CMK (cell line): ENCODE measurements at places on chromosomes 4 and X.

- DNase-seq = no peak
Measured at GRCh38 chrX:153761863-153762262, 2.2 kb upstream of the PLXNB3 start.

DNA sequence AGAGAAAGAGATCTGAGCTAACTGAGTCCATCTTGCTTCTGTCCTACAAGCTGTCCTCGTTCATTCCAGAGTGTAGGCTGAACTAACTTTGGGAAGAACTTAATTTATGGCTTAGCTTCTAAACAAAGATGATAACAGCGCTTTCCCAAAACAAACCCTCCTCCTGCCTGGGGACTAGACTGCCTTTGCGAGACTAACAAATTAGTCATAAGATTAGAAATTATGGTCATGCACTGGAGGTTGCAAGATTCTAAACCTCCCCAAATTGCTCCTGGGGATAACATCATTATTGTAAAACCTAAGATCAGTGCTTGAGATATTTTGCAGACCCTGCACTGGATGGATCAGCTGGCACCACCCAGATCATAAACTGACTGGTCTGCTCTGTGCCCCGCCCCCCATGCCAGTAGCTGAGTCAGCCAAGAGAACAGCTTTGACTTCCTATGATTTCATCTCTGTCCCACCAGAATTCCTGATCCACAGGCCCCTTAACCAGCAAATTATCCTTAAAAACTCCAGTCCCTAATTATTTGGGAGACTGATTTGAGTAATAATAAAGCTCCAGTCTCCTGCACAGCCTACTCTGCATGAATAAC, 883.3 kb downstream of the TRIML1 start:
- no peak for DNase-seq

DNA sequence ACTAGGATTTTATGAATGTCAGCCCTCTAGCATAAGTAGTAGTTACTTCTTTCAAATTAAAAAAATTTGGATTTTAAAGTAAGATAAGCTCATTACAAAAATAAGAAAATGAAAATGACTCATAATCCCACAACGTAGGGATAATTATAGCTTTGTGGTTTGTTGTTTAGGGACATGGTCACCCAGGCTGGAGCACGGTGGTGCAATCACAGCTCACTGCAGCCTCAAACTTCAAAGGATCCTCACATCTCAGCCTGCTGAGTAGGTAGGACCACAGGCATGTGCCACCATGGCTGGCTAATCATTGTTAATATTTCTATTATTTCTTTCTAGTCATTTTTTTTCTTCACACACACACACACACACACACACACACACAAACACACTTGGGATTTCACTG, 57.6 kb downstream of the PLAC1 start:
- DNase-seq = no peak

- DNase-seq = no peak
Measured at GRCh38 chr4:185335579-185335978, 60.1 kb downstream of the LRP2BP start.

- no peak for DNase-seq
Measured at GRCh38 chr4:180028682-180029081, 2214.5 kb upstream of the TENM3 start.

- DNase-seq = no peak
Measured at GRCh38 chr4:138290805-138291204, 48.7 kb upstream of the SLC7A11 start.

- no peak for DNase-seq
Measured at GRCh38 chrX:104749951-104750610, 184.1 kb downstream of the IL1RAPL2 start.

GRCh38 chrX:675955-676295, 45.3 kb downstream of the SHOX start:
- DNase-seq = no peak
